ENCODE measurements at places on chromosomes 6 and 20. TPM values are rescaled to one million over a fixed set of nuclear protein-coding genes. Genes with fewer than 3 reads are reported as not detected.

Gene IRF4
- not detected for total RNA-seq

Gene PTPN1
- total RNA-seq = 27.9 TPM

Gene SNRNP48
- total RNA-seq = 9.9 TPM

Gene RAET1L
- total RNA-seq = not detected

Gene SLC22A1
- not detected for total RNA-seq

Gene SLC35F1
- total RNA-seq = not detected

Gene RIPPLY2
- total RNA-seq = not detected

Gene NFYA
- 9.5 TPM for total RNA-seq

- peak; percentile 54 for DNase-seq
- no peaks in the 10 kb centered on the region for H3K27me3 ChIP-seq
- no peak overlapping the region for H3K27ac ChIP-seq
- H3K4me3 ChIP-seq = peak overlapping the region; percentile 76
- H3K36me3 ChIP-seq = no peaks in the 10 kb centered on the region
Measured at GRCh38 chr20:38926934-38927616, 858 bp downstream of the FAM83D start.

DNA sequence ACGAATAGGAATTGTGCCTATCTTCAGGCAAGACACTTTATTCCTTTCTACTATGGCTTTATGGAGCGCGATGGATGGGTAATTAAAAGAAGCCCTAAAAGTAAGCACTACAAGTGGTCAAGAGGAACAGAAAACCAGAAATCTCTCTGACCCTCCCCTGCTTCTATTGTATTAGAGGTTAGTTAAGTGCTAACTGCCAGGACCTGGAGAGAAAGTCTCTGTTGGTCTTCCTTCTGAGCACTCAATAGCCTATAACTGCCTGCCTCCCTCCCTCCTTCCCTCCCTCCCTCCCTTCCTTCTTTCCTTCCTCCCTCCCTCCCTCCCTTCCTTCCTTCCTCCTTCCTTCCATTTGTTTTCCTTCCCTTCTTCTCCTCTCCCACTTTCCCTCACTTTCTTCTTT is 133.7 kb downstream of the C6orf58 start:
- peaks cover 7% of the 10 kb centered on the region for H3K27me3 ChIP-seq
- no peak overlapping the region for H3K4me3 ChIP-seq
- no peaks in the 10 kb centered on the region for H3K4me1 ChIP-seq

DNA sequence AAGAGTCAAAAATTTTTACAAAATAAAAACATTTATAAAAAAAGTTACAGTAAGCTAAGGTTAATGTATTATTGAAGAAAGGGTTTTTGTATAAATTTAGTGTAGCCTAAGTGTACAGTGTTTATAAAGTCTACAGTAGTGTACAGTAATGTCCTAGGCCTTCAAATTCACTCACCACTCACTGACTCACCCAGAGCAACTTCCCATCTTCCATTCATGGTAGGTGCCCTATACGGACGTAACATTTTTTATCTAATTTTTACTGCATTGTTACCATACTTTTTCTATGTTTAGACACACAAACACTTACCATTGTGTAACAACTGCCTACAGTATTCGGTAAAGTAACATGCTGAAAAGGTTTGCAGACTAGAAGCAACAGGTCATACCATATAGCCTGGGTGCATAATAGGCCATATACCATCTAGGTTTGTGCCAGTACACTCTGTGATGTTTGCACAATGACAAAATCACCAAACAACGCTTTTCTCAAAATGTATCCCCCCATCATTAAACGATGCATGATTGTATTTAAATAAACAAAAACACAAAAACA is 6.0 kb downstream of the MTFR2 start:
- H3K27me3 ChIP-seq = no peaks in the 10 kb centered on the region
- no peak overlapping the region for H3K4me3 ChIP-seq
- H3K36me3 ChIP-seq = no peaks in the 10 kb centered on the region
- peaks cover 13% of the 10 kb centered on the region for H3K4me1 ChIP-seq
- peak overlapping the region; percentile 31 for H3K27ac ChIP-seq

- peak; percentile 4 for DNase-seq
- no peaks in the 10 kb centered on the region for H3K4me1 ChIP-seq
- no peak overlapping the region for H3K4me3 ChIP-seq
Measured at GRCh38 chr6:117908246-117909068, 1.4 kb downstream of the SLC35F1 start.

DNA sequence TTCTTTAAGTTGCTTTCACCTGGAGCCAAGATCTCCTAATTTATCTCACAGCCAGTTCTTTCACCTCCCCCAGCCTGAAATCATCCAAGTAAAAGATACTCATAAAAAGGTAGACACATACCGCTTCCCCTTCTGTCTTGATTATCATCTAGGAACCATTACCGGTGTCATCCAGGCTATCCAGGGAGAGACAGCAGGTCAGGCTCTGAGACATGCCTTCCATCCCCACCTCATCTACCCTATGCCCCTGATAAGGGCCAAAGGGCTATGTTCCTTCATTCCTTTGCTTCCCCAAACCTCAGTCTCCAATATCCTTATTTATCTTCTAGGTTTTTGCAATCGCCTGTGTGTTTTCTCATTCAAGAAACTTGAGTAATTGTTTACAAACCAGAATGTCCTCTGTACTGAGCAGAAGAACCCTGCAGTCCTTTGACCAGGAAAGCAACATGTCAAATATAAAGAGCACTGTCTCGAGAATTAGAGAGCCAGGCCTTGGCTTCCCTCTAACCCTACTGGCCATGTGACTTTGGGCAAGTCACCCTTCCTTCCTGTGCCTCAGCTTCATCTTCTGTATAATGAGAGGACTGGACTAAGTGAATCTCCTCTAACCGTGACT is 41.0 kb downstream of the TNFRSF21 start:
- DNase-seq = no peak
- no peaks in the 10 kb centered on the region for H3K4me1 ChIP-seq
- no peaks in the 10 kb centered on the region for H3K27me3 ChIP-seq
- no peaks in the 10 kb centered on the region for H3K36me3 ChIP-seq

GRCh38 chr6:18585032-18585573 is 198.0 kb downstream of the RNF144B start:
- peak overlapping the region; percentile 2 for H3K27ac ChIP-seq
- H3K36me3 ChIP-seq = no peaks in the 10 kb centered on the region
- peak; percentile 90 for DNase-seq
- H3K4me3 ChIP-seq = no peak overlapping the region
- H3K27me3 ChIP-seq = no peaks in the 10 kb centered on the region

- H3K36me3 ChIP-seq = no peaks in the 10 kb centered on the region
- H3K27ac ChIP-seq = no peak overlapping the region
- peak overlapping the region; percentile 42 for H3K4me3 ChIP-seq
- no peaks in the 10 kb centered on the region for H3K27me3 ChIP-seq
Measured at GRCh38 chr6:139323511-139324300, 31.9 kb upstream of the TXLNB start.

- H3K4me1 ChIP-seq = no peaks in the 10 kb centered on the region
- peaks cover 9% of the 10 kb centered on the region for H3K27me3 ChIP-seq
- H3K36me3 ChIP-seq = no peaks in the 10 kb centered on the region
- DNase-seq = no peak
Measured at GRCh38 chr20:46327557-46327956, 19.3 kb upstream of the CDH22 start.

- no peaks in the 10 kb centered on the region for H3K27me3 ChIP-seq
- H3K4me1 ChIP-seq = peaks cover 39% of the 10 kb centered on the region
- H3K36me3 ChIP-seq = no peaks in the 10 kb centered on the region
- peak overlapping the region; percentile 34 for H3K27ac ChIP-seq
- H3K4me3 ChIP-seq = no peak overlapping the region
- no peak for DNase-seq
Measured at GRCh38 chr6:15442467-15442866, 196.6 kb downstream of the JARID2 start.

DNA sequence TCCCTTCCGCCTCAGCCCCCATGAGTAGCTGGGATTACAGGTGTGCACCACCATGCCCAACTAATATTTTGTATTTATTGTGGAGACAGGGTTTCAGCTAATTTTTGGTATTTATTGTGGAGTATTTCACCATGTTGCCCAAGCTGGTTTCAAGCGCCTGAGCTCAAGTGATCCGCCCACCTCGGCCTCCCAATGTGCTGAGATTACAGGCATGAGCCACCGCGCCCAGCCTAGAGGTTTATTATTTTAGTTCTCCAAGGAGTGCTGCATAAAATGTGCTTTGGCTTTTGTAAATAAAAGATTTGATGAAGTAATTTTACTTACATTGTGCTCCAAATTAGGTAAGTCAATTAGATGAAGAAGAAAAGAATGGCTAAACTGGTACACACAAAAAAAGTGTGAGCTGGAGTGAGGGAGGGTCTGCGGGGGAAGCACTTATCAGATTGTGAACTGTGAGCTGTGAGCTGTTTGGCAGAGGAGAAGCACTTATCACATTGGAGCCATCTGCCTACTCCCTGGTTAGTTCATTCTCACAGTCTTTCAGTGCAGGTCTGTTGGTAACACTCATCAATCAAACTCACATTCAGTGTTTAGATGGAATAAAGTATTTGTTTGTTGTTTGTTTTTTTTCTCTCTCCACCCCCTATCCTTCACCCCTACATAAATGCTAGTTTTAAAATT is 398.0 kb downstream of the EPHA7 start:
- no peak for DNase-seq
- H3K4me1 ChIP-seq = no peaks in the 10 kb centered on the region
- no peak overlapping the region for H3K4me3 ChIP-seq
- no peak overlapping the region for H3K27ac ChIP-seq

- H3K27ac ChIP-seq = no peak overlapping the region
- peaks cover 13% of the 10 kb centered on the region for H3K4me1 ChIP-seq
Measured at GRCh38 chr6:11791354-11792107, 12.9 kb upstream of the ADTRP start.

- H3K27me3 ChIP-seq = no peaks in the 10 kb centered on the region
- no peak for DNase-seq
- no peak overlapping the region for H3K27ac ChIP-seq
- no peaks in the 10 kb centered on the region for H3K36me3 ChIP-seq
- H3K4me3 ChIP-seq = no peak overlapping the region
Measured at GRCh38 chr6:12608874-12609273, 107.7 kb upstream of the PHACTR1 start.

GRCh38 chr6:26520237-26520849 is 17.8 kb upstream of the HMGN4 start:
- peaks cover 14% of the 10 kb centered on the region for H3K4me1 ChIP-seq
- peak overlapping the region; percentile 69 for H3K4me3 ChIP-seq
- H3K27ac ChIP-seq = peak overlapping the region; percentile 76
- H3K27me3 ChIP-seq = no peaks in the 10 kb centered on the region
- peak; percentile 75 for DNase-seq
- H3K36me3 ChIP-seq = no peaks in the 10 kb centered on the region

DNA sequence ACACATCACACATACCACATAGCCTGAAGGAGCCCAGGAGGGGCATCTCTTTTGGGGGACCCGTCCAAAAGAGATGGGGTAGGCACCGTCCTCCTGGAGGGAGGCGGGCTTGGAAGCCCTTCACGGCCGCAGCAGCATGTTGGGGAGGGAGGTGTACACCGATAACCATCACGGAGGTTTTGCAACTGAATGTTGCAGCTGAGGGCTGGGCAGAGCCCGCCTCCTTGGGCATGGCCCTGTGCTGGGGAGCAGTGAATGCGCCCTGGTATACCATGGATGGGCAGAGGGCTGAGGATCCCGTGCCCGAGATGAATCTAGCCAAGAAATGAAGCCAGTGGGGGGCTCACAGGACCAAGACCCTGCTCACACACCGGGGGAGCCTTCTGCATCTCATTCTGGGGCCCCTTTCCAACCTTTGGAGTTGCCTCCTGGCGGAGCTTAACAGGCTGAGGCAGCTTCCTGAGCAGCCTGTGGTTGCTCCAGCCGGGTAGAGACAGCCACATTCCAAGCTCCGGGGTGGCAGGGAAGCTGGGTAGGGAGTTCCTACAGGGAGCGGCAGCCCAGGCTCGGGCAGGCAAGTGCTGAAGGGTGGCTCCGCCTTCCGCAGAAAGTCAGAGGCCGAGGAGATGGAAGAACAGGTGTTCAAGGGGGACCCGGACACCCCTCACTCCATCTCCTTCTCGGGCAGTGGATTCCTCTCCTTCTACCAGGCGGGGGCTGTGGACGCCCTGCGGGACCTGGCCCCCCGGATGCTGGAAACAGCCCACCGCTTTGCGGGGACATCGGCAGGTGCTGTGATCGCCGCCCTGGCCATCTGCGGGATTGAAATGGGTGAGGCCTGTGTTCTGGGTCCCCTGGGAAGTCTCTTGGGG is at the start of gene PNPLA1:
TSS of gene PNPLA1 (plus strand) at position 227 of the 872 bp plus-strand sequence. CDS start at position 627, 400 bp downstream.
- no peak for DNase-seq
- no peak within 1 kb of the TSS for H3K27ac ChIP-seq
- H3K4me3 ChIP-seq = no peak within 1 kb of the TSS
- peaks cover 24% of the 10 kb centered on the region for H3K27me3 ChIP-seq
- no peaks in the 10 kb centered on the region for H3K36me3 ChIP-seq

GRCh38 chr6:73985891-73986290 is 289.9 kb downstream of the CD109 start:
- H3K27me3 ChIP-seq = no peaks in the 10 kb centered on the region
- peaks cover 42% of the 10 kb centered on the region for H3K4me1 ChIP-seq
- peak; percentile 84 for DNase-seq
- no peaks in the 10 kb centered on the region for H3K36me3 ChIP-seq

GRCh38 chr6:167571550-167571949 is 246.7 kb downstream of the TTLL2 start:
- H3K27ac ChIP-seq = no peak overlapping the region
- no peaks in the 10 kb centered on the region for H3K27me3 ChIP-seq
- H3K4me1 ChIP-seq = no peaks in the 10 kb centered on the region

- no peaks in the 10 kb centered on the region for H3K27me3 ChIP-seq
- H3K4me1 ChIP-seq = no peaks in the 10 kb centered on the region
- DNase-seq = no peak
- no peak overlapping the region for H3K4me3 ChIP-seq
- no peak overlapping the region for H3K27ac ChIP-seq
Measured at GRCh38 chr6:20327141-20327540, 74.5 kb upstream of the E2F3 start.

DNA sequence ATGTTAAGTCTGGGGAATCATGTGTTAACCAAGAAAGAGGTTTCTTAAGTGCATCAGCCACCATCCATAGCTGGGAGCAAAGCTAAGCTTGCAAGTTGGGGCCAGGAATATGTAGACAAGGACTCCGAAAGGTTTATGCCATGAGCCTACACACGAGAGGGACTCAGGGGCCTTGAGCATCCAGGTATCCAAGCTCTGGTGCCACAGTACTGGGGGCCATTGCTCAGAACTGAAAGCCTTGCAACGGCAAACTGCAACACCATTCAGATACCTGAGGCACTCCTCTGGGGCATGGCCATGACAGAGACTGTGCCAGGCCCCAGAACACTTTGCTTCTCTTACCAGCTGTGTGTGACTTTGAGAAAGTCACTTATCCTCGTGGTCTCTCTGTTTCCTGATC is 27.6 kb downstream of the PRND start:
- DNase-seq = no peak
- H3K4me1 ChIP-seq = no peaks in the 10 kb centered on the region
- no peaks in the 10 kb centered on the region for H3K36me3 ChIP-seq
- no peak overlapping the region for H3K4me3 ChIP-seq

GRCh38 chr6:163531122-163531521 is 116.6 kb downstream of the QKI start:
- no peak for DNase-seq
- peak overlapping the region; percentile 73 for H3K27ac ChIP-seq
- H3K4me1 ChIP-seq = peaks cover 89% of the 10 kb centered on the region
- H3K27me3 ChIP-seq = no peaks in the 10 kb centered on the region
- no peaks in the 10 kb centered on the region for H3K36me3 ChIP-seq

DNA sequence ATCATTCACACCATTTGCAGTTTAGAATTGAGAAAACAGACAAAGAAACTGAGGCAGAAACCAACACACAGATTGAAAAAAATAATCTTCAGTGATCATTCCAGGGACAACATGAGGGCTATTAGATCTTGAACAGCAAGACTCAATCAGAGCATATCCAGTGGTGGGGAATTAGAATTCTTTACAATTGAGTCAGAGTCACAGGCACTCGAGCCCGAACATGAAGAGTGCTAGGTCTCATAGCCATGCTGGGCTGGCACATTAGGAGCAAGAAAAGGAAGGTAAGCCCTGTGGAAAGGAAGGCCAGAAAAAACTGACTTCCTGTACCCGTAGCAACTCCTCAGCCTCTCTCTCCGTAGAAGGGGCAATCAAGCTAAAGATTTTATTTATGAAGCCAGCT is 419.9 kb downstream of the HAO1 start:
- no peak for DNase-seq
- H3K36me3 ChIP-seq = no peaks in the 10 kb centered on the region
- H3K27me3 ChIP-seq = no peaks in the 10 kb centered on the region
- no peak overlapping the region for H3K27ac ChIP-seq
